ENCODE measurements at places on chromosomes 2 and 18.
A peak's percentile ranks its signal among the peaks of the same experiment; 100 is the strongest.

- H3K27ac ChIP-seq = no peak overlapping the region
- peaks cover 8% of the 10 kb centered on the region for H3K36me3 ChIP-seq
- no peak overlapping the region for H3K4me3 ChIP-seq
- H3K4me1 ChIP-seq = no peaks in the 10 kb centered on the region
Observed at GRCh38 chr2:223980397-223980735, 23.1 kb downstream of the MRPL44 start.

- H3K4me1 ChIP-seq = peaks cover 14% of the 10 kb centered on the region
- H3K36me3 ChIP-seq = peaks cover 3% of the 10 kb centered on the region
- peak overlapping the region; percentile 13 for H3K27ac ChIP-seq
- peak; percentile 54 for DNase-seq
- H3K27me3 ChIP-seq = no peaks in the 10 kb centered on the region
- no peak overlapping the region for H3K4me3 ChIP-seq
Observed at GRCh38 chr2:162261032-162261945, 18.0 kb upstream of the FAP start.

DNA sequence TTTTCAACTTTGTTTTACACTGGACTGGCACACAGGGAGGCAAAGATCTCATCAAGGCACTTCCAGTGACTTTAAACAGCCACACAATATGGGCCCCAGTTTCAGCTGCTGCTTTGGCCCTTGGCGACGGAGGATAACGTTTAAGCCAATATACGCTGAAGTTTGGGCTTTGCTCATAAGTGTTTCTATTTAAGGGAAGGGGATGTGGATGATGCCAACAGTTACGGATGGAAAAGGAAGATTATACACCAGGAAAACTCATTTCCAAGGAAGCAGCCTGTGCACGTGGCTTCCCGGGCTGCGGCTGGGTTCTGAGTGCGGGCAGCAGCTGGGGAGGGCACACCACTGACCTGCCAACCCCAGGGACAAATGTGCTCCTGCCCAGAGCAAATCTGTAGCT is 151.1 kb downstream of the SH3BP4 start:
- no peak for DNase-seq
- peaks cover 6% of the 10 kb centered on the region for H3K4me1 ChIP-seq
- no peaks in the 10 kb centered on the region for H3K36me3 ChIP-seq
- H3K27ac ChIP-seq = no peak overlapping the region
- no peak overlapping the region for H3K4me3 ChIP-seq

DNA sequence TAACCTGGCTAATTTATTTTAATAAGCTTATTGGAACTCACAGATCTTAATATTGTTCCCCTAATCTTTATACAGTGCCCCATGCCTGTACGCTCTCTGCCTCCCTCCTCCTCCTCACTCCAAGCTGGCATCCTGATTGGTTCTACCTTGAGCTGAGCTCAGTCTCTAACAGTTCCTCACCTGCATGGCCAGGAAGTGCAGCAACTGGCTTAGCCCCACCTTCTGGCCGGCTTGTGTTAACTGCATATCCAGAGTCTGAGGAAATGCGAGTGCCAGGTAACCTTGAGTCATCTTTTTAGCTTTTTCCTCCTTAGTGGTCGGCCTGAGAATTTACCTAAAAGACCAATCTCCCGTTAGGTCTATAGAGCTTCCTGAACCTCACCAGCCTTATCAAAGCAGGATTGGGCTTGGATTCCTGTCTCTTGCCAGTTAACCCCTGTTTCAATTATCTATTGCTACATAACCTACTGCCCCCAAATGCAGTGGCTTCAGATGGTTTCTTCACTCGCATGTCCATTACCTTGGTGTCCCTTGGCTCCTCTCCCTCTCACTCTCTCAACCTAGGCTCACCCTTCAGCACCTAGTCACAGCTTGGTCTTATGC is 89.5 kb upstream of the STK39 start:
- H3K27ac ChIP-seq = no peak overlapping the region
- no peaks in the 10 kb centered on the region for H3K27me3 ChIP-seq
- no peak overlapping the region for H3K4me3 ChIP-seq

DNA sequence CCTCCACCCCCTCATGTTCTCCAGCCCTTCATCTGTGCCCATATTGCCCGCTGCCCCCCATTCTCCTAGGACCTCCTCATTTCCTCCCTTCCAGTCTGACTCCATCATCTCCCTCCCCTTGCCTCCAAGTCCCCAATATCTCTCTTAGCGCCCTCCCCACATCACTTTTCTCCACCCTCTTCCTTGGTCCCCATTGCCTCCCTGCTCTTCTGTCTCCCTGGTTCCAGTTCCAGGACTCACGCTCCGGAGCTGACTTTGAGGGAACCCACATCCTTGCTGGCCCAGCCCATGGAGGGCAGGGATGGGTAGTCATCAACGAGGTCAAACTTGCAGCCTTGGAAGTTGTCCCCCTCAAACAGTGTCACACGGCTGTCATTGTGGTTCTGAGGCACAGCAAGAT is 2.6 kb downstream of the CRYBA2 start:
- no peak for DNase-seq
- no peak overlapping the region for H3K27ac ChIP-seq
- peaks cover 4% of the 10 kb centered on the region for H3K4me1 ChIP-seq
- no peak overlapping the region for H3K4me3 ChIP-seq
- H3K27me3 ChIP-seq = peaks cover 93% of the 10 kb centered on the region
- no peaks in the 10 kb centered on the region for H3K36me3 ChIP-seq

Data from lung (tissue), 17 donors.